ENCODE measurements at places on chromosomes 12 and 14.

DNA sequence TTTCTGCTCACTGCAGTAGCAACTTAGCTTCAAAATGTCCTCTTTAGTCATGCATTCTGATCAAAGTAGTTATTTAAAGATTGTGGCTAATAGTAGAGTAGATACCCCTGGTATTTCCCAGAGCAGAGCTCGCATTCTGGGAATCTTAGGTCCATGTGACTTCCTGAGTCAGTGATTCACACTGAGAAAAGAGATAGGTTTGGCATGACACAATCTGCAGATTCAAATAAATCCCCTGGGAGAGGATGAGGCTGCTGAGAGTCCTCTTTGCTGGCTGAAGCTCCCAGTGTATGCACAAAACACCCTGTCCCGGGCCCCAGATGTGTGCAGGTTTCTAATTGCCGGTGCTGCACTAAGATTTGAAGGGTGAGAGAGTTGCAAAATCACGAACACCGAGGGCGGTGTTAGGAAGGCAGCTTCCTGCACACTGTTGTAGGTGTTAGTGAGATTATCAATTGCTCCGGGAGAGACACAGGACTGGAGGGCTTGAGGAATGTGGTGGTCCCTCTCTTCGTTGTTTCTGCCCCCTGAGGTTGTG lies 233.2 kb downstream of the NRXN3 start:
- DNase-seq, result peak; percentile 7

GRCh38 chr12:1692895-1693610 lies 2.2 kb downstream of the ADIPOR2 start:
- DNase-seq, result no peak

- DNase-seq, result no peak
Observed at GRCh38 chr12:106767206-106767605, 7.3 kb upstream of the RIC8B start.

GRCh38 chr14:104805941-104806624 lies 5.2 kb downstream of the ZBTB42 start:
- no peak for DNase-seq

GRCh38 chr12:1760566-1761382 lies 59.6 kb upstream of the LRTM2 start:
- DNase-seq, result peak; percentile 77

DNA sequence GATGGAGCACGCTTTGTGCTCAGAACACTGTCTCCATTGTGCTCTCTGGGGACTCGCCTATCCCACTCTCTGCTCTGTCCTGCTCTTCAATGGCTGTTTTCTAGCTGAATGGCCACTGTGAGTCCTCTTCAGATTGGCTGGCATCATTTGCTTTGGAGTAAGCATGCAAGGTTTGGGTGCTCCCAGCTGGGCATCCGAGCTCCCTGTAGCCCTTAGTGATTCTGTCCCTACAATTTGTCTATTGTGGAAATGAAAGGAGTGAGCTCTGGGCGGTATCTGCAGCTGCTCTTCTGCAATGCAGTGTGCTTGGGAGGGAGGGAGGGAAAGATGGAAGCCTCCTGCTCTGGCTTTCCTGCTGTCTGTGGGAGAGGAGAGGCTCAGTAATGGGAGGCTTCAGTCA lies 84.8 kb downstream of the SMOC1 start:
- no peak for DNase-seq

GRCh38 chr12:126342866-126343265 lies 1277.6 kb downstream of the AACS start:
- no peak for DNase-seq

GRCh38 chr12:32069731-32070130 lies 36.9 kb upstream of the BICD1 start:
- DNase-seq, result no peak

GRCh38 chr14:90495357-90496276 lies 98.8 kb downstream of the CALM1 start:
- DNase-seq, result peak; percentile 71

- DNase-seq, result no peak
Observed at GRCh38 chr14:65287264-65288131, 125.0 kb upstream of the FUT8 start.

DNA sequence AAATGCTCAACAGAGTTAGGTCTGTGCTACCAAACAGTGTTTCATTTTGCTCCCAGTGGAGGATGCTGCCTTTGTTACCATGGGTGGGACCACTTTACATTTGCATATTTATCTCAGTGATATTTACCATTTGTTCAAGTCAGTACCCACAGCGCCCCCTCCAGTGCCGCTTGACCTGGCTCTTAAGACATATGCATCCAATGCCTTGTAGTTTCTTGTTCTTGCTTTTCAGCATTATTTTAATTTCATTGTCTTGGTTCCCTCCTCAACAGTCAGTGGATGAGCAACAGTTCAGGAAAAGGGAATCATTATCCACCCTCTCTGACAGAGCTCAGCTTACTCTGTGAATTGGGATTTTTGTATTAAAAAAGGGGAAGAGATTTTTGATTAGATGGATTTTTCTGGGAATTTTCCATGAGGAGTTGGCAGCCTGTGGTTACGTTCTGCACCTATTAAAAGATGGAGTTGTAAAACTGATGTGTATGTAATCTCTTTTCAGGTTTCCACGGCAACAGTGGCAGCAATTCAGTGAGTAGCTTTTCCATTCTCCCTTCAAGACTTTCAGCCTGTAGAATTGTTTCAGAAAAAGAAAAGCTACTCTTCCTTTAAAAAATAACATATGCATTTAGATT lies 240.5 kb upstream of the DAAM1 start:
- peak; percentile 3 for DNase-seq
